ENCODE measurements at places on chromosomes 6 and 20. TPM values are rescaled to one million over a fixed set of nuclear protein-coding genes. Genes with fewer than 3 reads are reported as not detected.

Gene SLC22A3
- 2.8 TPM for total RNA-seq

Gene RGS17
- total RNA-seq, result 3.8 TPM

Gene RHAG
- total RNA-seq, result not detected

DNA sequence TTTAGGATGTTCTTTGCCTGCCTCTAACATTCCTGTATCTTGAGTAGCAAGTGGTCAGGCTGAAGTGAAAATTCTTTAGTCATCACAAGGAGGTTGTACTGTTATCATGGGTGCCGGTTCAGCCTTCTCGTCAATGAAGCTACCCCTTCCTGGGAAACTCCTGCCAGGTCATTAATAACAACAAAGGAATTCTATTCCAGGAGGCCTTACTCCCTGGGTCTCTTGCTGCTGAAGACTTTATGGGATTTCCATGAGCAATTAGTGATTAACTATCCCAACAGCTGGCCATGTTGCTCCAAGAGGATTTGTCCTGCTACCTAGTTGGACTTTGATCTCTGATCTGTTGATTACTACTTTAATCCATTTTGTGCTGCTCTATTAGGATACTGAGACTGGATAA, 62.7 kb upstream of the ELOVL5 start:
- DNase-seq, result no peak

GRCh38 chr6:90118069-90118468, 178.6 kb downstream of the BACH2 start:
- DNase-seq, result no peak

- DNase-seq, result peak; percentile 41
These were observed 686 bp downstream of the COL12A1 start for GRCh38 chr6:75204959-75205775.

- no peak for DNase-seq
These were observed 1042.4 kb upstream of the FLRT3 start for GRCh38 chr20:15379681-15380296.

GRCh38 chr6:138598562-138599173, 99.4 kb upstream of the NHSL1 start:
- no peak for DNase-seq

GRCh38 chr20:53138454-53139262, 166.5 kb downstream of the TSHZ2 start:
- DNase-seq, result no peak

GRCh38 chr6:128659878-128660622, 139.7 kb upstream of the PTPRK start:
- no peak for DNase-seq
